CD4-positive, CD25-positive, alpha-beta regulatory T cell (primary cell): ENCODE measurements at places on chromosomes 7 and 10.

GRCh38 chr10:99809931-99810615, 27.6 kb downstream of the ABCC2 start:
- H3K27me3 ChIP-seq, result no peaks in the 10 kb centered on the region
- H3K36me3 ChIP-seq, result no peaks in the 10 kb centered on the region
- DNase-seq, result no peak

GRCh38 chr10:10542477-10542876, 475.2 kb upstream of the CELF2 start:
- no peak overlapping the region for H3K27ac ChIP-seq
- no peak for DNase-seq
- H3K4me1 ChIP-seq, result no peaks in the 10 kb centered on the region
- H3K27me3 ChIP-seq, result no peaks in the 10 kb centered on the region

DNA sequence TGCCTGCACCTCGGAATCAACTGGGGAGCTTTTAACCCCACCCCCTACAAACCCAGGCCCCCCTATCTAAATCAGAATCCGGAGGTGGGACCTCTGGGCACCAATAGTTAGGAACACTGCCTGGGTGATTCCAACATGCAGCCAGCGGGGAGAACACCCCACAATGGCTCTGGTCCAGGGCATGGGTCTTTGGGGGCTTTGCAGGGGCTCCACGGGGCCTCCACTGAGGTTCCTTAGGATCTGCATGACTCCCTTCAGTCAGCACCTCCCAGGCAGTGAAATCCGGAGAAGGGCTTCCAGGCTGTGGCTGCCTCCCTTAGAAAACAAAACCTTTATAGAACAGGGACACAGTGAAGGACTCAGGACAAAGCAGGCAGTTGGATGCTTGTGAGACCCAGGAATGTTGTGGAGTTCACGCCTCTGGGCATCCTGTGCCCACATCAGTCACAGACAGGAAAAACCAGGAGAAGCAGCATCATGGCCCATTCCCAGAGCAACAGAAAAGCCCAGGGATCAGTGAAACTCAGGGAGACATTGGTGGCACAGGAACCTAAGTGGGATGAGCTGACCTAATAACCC, 16.5 kb upstream of the AOC1 start:
- no peak overlapping the region for H3K4me3 ChIP-seq
- H3K4me1 ChIP-seq, result no peaks in the 10 kb centered on the region
- no peak for DNase-seq
- H3K27ac ChIP-seq, result no peak overlapping the region
- no peaks in the 10 kb centered on the region for H3K36me3 ChIP-seq

DNA sequence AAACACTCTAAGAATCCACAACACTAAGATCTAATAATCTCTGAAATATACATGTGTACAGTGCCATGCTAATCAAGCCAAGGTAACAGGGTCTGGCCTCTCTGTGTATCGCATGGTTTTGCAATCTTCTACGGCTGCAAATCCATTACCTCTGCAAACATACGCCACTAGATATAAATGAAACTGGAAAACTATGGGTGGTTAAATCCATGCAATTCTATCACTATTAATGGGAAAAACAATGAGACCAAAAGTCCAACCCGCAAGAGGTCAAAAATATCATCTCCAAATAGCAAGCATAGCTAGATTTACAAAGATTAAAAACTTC, 23.0 kb downstream of the SGCE start:
- no peaks in the 10 kb centered on the region for H3K4me1 ChIP-seq
- H3K36me3 ChIP-seq, result no peaks in the 10 kb centered on the region
- DNase-seq, result no peak
- no peak overlapping the region for H3K27ac ChIP-seq
- no peak overlapping the region for H3K4me3 ChIP-seq
- peaks cover 5% of the 10 kb centered on the region for H3K27me3 ChIP-seq

- DNase-seq, result no peak
- no peak overlapping the region for H3K4me3 ChIP-seq
- H3K36me3 ChIP-seq, result no peaks in the 10 kb centered on the region
- H3K27me3 ChIP-seq, result no peaks in the 10 kb centered on the region
- no peak overlapping the region for H3K27ac ChIP-seq
- no peaks in the 10 kb centered on the region for H3K4me1 ChIP-seq
These were observed 26.6 kb downstream of the TET1 start for GRCh38 chr10:68586606-68587305.

- no peaks in the 10 kb centered on the region for H3K27me3 ChIP-seq
- no peak for DNase-seq
- H3K4me3 ChIP-seq, result no peak overlapping the region
These were observed 109.5 kb upstream of the PITRM1 start for GRCh38 chr10:3281941-3282673.

GRCh38 chr10:78451592-78451991, 417.9 kb downstream of the RPS24 start:
- DNase-seq, result no peak
- no peak overlapping the region for H3K27ac ChIP-seq
- no peaks in the 10 kb centered on the region for H3K4me1 ChIP-seq
- H3K4me3 ChIP-seq, result no peak overlapping the region
- no peaks in the 10 kb centered on the region for H3K36me3 ChIP-seq

GRCh38 chr10:113743594-113743993, 7.9 kb upstream of the PLEKHS1 start:
- no peak overlapping the region for H3K27ac ChIP-seq
- no peaks in the 10 kb centered on the region for H3K36me3 ChIP-seq
- no peaks in the 10 kb centered on the region for H3K4me1 ChIP-seq
- no peak for DNase-seq
- H3K27me3 ChIP-seq, result peaks cover 4% of the 10 kb centered on the region

DNA sequence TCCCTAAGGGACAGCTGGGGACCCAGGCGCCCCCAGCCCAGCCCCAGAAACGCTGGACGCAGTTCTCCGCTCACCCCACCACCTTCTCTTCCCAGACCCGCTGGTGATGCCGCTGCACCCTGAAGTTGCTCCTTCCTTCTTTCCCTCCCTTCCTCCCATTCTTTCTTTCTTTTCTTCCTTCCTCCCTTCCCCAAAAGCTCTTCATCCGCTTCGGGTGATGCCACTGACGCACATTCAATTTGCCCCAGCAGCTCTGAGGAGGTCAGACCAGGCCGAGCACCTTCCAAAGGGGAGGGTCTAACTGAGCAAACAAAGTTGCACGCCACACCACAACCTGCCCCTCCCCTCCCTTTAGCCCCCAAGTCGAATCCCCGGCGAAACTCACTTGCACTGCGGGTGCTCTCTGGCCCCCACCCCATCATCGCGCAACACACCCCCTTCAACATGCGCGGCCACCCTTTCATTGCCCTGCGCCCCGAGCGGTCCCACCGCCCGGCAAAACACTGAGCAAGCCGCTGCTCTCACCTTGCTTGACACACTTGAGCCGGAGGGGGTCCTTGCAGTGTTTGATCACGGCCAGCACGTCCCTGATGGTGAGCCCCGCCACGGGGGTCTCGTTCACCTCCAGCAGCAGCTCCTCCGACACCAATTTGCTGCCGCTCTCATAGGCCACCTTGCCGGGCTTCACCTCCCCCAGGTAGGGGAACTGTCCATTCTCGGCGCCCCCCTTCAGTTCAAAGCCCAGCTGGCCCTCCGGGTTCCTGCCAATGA, 787 bp downstream of the MAGI2 start:
- no peaks in the 10 kb centered on the region for H3K4me1 ChIP-seq
- no peaks in the 10 kb centered on the region for H3K27me3 ChIP-seq
- no peak for DNase-seq
- no peak overlapping the region for H3K27ac ChIP-seq

- H3K4me1 ChIP-seq, result peaks cover 19% of the 10 kb centered on the region
- H3K36me3 ChIP-seq, result no peaks in the 10 kb centered on the region
- H3K27me3 ChIP-seq, result no peaks in the 10 kb centered on the region
- no peak for DNase-seq
These were observed 362.3 kb downstream of the GATA3 start for GRCh38 chr10:8416760-8417159.

DNA sequence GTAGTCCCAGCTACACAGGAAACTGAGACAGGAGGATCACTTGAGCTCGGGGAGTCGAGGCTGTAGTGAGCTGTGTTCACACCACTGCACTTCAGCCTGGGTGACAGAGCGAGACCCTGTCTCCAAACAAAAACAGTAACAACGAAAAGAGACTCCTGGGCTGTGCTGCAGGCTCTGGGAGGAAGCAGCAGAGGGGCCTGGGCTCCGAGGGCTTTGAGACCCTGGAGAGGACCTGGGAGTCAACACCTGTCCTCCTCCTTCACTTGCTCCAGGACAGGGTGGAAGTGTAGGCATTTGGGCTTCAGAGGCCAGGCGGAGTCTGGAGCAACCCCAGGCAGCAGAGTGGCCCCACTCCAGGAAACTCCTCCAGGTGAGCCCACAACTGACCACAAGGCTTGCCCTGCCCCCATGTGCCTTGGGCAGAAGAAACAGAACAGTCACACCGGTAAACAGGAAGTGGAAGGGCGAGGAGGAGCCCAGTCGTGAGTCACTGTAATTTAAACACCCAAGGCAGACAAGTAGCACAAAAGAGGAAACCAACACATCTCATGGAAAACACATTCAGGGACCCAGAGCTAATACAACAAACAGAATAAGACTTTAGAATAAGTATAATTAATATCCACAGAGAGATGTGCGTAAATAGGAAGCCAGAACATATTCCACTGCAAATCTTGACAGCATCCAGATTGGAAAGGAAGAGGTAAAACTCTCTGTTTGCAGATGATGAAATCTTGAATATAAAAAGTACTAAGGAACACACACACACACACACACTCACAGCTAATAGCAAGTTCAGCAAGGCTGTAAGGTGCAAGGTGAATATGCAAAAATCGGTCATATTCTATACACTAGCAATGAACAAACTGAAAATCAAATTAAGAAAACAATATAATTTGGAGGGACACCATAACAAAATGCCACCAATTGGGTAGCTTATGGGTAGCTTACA, 20.5 kb upstream of the RASGEF1A start:
- H3K4me3 ChIP-seq, result peak overlapping the region; percentile 69
- peak overlapping the region; percentile 64 for H3K27ac ChIP-seq
- DNase-seq, result peak; percentile 20
- H3K4me1 ChIP-seq, result peaks cover 28% of the 10 kb centered on the region
- H3K27me3 ChIP-seq, result no peaks in the 10 kb centered on the region
